Stimulated activated CD4-positive, alpha-beta T cell treated with anti-CD3 and anti-CD28 coated beads, Interleukin-1b, Interleukin-23, amount 100 ng/mL, for 1 hour (primary cell): ENCODE measurements at places on chromosomes 4 and X.

- no peak for DNase-seq
Observed at GRCh38 chr4:52235552-52236201, 184.6 kb downstream of the SPATA18 start.

DNA sequence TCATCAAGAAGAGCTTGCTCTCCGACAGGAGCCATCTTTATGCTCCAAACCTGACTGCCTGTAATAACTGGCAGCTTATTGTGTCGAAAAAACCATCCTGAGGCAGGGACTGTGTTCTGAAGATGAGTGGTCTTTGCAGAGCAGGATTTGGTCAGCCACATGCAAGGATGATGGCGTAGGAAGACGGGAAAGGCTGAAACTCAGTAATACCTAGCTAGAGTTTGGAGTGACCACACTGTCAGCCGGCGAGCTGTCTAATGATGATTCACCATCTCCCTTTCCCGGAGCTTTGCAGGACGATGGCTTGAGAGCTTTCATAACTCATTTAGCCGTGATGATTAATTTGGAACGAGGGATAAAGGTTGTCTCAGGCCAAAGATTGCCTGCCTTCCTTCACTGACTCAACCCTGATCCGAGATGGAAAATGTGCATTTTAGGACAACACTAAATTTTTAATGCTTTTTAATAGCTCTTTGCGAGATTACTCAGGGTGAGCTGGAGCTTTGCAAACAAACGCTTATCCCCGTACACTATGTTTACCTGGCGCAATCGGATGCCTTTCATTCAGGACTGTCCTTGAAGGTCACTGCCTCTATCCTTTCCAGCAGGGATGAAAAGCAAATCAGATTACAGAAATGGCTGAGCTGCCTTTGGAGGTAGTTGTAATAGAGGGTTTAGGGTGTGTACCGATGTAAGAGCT is 288.5 kb downstream of the ASMT start:
- DNase-seq = no peak

GRCh38 chr4:169557061-169557636 is 55.2 kb downstream of the NEK1 start:
- no peak for DNase-seq

GRCh38 chrX:112087545-112087944 is 5.0 kb upstream of the TRPC5 start:
- DNase-seq = no peak

- DNase-seq = no peak
Observed at GRCh38 chr4:56182356-56182755, 204.9 kb downstream of the AASDH start.

DNA sequence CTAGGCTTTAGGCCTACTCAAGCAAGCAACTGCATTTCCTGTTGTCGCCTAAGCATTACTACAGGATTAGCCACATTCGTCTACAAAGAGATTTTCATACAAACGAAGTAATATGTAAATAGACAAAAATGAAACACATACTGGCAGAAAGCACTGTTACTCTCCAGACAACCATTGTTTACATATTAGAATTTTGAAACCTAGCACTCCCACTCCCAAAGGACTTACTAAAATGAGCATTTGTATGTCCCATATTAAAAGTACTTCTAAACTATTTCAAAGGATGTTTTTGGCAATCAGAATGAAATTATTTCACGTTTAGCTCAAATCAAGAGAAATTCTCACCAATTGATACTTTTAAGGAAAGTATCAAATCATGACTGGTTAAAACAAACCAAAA is 570.8 kb downstream of the PRR32 start:
- no peak for DNase-seq

GRCh38 chr4:16092682-16093319 is 9.0 kb upstream of the PROM1 start:
- no peak for DNase-seq

GRCh38 chrX:34972206-34972605 is 29.6 kb downstream of the FAM47B start:
- DNase-seq = no peak

GRCh38 chr4:38603652-38604051 is 60.3 kb upstream of the KLF3 start:
- DNase-seq = no peak
